ENCODE measurements at places on chromosomes 11 and 22.

- DNase-seq = no peak
These were observed 11.8 kb upstream of the FXYD2 start for GRCh38 chr11:117836077-117836960.

DNA sequence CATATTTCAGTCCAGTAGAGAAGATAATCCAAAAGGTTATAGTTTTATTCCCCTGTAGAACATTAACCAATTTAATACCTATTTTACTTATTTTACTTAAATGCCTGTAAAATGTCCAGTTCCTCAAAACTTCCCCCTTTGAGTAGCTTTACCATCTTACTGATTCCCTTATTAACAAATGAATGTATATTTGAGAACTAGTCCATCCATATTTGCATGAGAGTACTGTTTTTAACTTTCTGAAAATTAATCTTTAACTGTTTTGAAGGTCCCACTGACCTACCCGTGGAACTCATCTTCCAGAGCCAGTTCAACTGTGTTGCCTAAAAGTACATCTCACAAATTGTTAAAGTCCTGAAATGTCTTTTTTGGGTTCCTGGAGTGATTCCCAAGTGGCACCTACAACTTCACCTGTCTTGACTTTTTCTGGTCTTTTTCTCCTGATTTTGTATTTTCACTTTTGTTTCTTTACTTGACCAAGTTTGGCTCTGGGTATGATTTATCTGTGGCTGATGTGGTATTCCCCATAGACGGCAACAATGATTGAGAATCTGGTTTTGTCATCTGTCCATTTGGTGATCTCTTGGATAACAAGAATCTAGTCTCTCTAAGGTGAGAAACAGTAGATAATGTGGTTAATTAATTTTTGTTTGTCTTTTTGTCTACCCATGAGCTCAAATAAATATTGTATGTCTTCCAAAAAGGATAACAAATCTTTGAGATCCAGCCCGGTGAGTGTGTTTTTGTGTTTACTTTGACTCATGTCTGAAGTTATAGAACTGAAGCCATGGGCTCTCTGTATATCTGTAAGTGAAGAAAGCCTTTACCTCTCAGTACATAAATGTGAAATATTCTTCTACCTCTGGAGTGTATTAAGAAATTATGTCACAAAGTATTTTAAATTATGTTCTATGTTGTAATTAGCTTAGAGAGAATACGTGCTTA is 174.2 kb downstream of the ETS1 start:
- no peak for DNase-seq

- no peak for DNase-seq
These were observed 1.3 kb downstream of the MRPL23 start for GRCh38 chr11:1948389-1948788.

DNA sequence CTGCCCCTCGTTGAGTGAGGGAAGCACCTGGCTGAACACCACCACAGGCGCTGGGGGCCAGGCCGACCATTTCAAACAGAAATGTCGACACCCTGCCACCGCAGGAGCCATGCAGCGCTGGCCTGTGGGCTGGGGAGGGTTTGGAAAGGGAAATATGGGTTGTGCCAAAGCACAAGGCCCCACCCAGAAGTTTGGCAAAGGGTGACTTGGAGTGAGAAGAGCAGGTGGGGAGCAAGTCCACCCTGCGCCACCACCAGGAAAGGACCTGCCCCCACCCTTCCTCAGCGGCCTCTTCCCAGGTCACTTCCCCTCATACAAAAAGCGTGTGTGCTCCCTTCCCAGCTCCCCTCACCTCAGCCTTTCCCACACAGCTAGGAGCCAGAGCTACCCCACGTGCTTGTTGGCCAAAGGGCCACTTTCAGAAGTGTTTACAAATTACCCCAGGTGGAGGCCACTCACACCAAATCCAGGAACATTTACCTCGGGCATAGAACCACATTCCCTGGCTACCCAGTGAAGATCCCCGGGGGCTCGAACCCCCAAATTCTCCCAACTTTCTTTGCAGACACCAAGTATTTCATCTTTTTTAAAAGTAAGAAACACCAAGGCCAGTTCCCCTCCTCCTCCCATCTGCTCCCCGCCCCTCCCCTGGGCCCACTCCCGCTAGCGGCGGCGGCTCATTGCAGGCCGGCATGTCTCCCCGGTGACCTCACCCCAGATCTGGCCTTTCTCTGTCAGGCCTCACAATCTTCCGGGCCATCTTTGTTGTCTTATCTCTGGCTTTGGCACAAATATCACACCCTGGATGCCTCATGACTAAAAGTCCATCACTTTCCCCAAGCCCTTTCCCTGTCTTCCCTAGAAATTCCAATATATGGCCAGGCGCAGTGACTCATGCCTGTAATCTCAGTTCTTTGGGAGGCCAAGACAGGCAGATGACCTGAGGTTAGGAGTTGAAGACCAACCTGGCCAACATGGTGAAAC is 20.5 kb upstream of the SCGB1A1 start:
- no peak for DNase-seq

- no peak for DNase-seq
These were observed 108.3 kb upstream of the PARVA start for GRCh38 chr11:12269104-12269441.

- DNase-seq = no peak
These were observed 938 bp downstream of the LAYN start for GRCh38 chr11:111541254-111542061.

DNA sequence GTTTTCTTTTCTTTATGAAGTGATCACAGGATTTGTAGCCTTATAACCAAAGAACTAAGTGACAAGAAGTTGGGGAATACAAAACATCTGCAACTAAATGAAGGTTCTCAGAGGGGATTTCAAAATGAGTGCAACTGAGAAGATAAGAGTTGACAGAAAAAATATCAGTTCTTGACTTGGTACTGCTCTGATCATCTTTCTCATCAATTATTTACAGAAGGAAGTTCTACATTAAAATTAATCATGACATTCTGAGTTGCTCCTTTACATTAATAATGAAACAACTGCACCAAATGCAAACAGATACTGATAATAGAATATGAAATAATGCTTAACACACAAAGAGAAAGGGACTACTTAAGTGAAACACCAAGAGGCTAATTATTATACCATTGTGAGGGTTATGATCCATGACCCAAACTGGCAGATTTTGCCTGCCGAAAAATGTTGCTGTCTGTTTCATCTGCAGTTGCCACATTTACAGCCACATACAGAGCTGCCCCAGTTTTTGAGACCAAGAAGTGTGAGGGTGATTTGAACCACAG is 561.9 kb upstream of the ANO5 start:
- no peak for DNase-seq

DNA sequence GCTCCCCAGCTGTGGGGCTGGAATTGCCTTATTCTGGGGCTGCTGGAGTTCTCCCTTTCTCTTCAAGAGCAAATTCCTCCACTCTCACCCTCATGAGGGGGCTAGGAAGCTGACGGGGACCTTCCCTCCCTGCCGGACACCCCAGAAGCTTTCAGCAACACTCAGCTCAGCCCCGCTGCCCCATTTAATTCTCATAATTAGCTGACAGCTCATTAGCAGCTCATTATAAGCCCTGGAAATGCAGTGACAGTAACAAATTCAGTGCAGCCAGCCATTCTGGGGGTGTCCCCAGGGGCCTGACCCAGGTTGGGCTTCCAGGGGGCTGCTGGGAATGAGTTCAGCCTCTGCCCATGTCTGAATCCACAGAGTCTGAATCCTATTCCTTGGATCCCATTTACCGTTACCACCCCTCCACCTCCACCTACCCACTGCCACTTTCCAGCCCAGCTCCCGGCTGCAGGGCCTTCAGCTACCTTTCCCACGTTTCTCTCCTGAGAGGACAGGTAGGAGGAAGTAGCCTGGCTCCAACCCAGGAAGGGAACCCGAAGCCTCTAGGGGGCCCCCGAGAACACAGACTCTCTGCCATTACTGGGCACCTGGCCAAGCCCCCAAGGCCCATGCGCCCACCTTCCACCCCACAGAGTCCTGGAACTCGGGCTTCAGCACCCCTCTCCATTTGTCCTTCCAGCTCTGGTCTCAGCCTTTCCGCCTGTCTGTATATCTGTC is 101.7 kb upstream of the LMO1 start:
- no peak for DNase-seq

DNA sequence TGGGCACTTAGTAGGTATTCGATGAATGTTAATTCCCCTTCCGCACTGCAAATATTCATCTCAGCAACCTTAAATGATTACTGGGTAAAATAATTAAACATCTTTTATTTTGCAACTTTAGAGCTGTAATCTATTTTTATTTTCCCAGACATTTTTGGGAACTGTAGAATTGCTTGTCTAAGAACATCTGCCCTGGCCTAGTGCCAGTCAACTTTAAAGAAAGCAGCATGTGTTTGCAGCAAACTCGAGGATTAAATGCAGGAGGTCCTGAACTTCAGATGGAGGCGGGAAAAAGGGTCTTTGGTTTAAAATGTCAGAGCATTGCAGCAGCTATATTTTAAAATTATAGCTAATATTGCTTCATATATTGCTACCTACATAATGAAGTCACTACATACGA is 190.0 kb downstream of the PGR start:
- DNase-seq = no peak

DNA sequence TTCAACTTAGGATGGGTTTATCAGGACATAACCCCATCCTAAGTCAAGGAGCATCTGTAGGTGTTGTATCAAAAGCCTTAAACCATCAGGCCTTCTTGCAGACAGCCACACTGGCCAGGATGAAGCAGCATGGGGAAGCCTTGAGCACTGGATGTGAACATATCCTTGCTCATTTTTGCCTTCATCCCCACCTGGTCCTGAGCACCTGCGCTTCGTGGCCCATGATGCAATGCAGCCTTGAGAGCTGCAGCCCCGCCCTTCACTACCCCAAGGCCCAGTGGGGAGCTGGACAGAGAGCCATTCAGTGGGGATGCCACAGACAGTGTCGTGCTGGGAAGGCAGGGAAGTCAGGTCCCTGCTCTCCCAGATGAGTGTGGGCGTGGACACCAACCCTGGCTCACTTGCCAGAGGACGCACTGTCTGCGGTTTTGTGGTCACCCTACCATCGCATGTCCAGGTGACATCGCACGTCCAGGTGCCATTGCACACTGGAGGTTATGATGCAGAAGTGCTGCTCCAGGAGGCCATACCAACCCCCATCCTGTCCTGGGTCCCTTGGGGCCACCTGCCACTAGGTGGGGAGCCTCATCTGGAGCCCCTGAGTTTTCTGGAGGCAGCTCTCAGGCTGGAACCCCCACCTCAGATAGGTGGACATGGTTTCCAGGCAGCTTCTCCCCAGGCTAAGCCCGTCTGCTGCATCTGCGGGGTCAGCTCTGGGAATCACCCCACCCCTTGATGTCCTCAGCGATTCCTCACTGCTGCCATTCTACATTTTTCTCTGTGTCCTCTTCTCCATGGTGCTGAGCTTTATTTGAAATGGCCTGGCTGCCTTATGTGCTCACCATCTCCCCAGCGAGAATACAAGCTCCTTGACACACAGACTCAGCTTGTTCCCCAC is 14.4 kb downstream of the GNAZ start:
- no peak for DNase-seq

GRCh38 chr11:61869708-61870451 is 21.5 kb downstream of the FADS3 start:
- DNase-seq = no peak

DNA sequence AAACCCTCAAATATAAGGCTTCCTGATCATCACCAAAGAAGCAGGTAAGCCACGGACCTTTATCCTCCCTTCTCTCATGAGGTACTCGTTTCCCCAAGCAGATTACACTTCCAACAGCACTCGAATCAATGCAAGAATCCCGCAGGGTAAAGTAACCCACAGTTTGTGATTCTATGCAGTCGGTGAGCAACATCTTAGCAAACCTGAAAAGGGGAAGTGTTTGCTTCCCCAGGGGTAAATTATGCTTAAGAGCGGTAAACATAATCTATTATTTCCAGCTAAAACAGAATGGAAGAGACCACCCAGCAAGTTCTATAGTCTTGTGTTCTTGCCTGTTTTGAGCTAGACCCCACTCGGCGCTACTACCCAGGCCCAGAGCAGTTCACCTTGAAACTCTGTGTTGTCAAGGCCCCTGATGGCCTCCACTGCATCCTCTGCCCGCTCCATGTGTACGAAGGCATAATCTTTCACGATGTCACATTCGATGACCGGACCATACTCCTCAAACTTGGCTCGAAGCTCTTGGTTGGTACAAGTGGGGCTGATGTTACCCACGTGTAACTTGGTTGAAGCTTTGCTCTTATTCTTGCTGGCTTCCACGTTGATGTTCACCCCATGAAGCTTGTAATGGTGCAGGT is 1.3 kb downstream of the RBM4B start:
- DNase-seq = no peak

DNA sequence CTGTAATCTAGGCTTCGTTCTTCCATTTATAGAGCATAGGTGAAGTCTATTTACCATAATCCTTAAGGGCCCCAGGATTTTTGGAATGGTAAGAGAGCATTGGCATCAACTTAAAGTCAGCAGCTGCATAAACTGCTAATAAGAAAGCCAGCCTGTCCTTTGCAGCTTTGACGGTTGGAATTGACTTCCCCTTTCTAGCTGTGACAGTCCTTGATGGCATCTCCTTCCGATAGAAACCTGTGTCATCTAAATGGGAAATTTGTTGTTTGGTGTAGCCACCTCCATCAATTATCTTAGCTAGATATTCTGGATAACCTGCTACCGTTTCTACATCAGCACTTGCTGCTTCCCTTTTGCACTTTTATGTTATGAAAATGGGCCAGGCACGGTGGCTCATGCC is 58.0 kb upstream of the GLYATL1B start:
- no peak for DNase-seq

DNA sequence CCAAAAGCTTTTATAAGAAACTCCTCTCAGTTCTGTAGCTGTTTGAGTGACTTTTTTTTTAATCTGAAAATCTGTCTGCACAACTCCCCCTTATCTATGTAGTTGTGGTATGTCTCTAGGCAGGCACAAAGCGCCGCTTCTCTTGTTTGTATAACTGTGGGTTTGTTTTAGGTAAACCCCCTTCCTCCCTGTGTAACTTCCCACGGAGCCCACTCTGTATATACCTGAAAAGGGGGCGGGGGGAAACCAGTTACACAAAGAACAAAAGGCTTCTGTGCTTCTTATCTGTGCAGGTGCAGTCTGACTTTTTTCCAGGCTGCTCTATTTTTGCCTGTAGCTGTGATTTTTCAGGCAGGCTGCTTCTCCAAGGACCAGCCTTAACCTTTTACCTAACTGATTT is 13.2 kb downstream of the OR10AG1 start:
- no peak for DNase-seq

DNA sequence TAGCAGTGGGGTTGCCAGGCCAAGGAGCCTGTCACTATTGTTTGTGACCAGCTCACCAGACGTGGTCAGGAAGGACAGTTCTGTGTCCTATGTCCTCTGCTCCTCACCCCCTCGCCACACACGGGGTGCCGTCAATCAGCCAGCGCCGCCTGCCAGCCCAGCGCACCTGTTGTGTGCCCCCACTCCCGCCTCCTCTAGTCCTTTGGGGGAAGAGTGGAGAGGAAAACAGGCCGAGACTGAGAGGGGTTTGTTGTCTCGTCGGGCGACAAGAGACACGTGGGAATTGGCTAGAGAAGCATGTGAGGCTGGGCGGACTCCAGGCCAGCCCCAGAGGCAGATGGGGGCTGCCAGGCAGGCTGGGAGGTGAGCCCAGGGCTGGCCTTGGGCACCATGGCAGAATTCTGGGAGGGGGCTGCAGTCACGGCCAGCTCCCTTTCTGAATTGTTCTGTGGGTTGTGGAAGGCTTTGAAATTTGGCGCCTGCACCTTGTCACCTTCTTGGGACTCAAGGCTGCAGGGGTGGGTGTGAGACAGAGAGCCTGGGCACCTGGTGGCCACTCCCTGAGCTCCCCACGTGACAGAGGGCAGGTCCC is 3.1 kb upstream of the KCNQ1OT1 start:
- DNase-seq = no peak

Measured in NCI-H1092 treated with DMSO at 0.1 percent for 48 hours (cell line).